Forelimb muscle (tissue), 1 donor: ENCODE measurements at places on chromosomes 5 and 9. TPM values are rescaled to one million over a fixed set of nuclear protein-coding genes. Genes with fewer than 3 reads are reported as not detected.

GRCh38 chr9:87707805-87708506 is 18.0 kb upstream of the CTSL start:
- DNase-seq, result no peak

DNA sequence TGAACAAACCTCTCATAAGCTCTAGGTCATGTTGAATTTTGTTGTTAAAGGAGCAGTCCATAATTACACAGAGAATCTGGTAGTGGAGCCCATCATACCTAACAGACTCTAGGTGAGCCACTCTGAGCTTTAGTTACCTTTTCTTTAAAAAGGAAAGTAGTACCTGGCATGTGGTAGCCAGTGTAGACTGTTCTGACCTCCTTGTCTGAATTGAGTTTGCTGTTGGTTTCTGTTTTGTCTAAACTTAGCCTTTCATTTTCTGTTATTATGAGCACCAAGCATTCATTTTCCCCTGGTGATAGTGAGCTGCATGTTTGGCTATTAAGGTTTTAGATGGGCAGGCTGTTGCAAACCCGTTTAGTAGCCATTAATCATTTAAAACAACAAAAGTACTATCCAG is 112.2 kb downstream of the MAST4 start:
- no peak for DNase-seq

GRCh38 chr9:123485216-123485615 is 129.2 kb downstream of the CRB2 start:
- no peak for DNase-seq

GRCh38 chr5:135025730-135026644 is 8.0 kb downstream of the PITX1 start:
- DNase-seq, result no peak

GRCh38 chr9:136172412-136173079 is 32.4 kb downstream of the LHX3 start:
- DNase-seq, result no peak

- no peak for DNase-seq
Measured at GRCh38 chr5:97182571-97183099, 412 bp downstream of the RIOK2 start.

- DNase-seq, result no peak
Measured at GRCh38 chr5:156386976-156387375, 60.0 kb downstream of the SGCD start.

DNA sequence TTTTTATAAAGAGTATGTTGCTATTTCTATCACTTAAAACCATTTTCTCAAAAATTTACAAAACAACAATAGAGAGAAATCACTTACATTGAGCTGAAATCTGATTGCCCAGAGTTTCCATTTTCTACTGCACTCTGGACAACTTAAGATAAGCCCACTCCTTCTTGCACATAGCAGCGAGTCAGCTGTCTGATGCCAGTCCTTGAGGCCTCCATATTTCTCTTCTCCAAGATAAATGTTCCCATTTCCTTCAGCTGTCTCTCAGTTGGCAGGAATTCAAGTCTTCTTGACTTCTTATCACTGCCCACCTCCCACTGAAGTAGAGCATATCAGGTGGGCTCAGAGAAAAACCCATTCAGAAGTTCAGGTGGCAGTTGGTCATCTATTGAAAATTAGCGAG is 78.5 kb upstream of the PIP5K1B start:
- DNase-seq, result no peak

DNA sequence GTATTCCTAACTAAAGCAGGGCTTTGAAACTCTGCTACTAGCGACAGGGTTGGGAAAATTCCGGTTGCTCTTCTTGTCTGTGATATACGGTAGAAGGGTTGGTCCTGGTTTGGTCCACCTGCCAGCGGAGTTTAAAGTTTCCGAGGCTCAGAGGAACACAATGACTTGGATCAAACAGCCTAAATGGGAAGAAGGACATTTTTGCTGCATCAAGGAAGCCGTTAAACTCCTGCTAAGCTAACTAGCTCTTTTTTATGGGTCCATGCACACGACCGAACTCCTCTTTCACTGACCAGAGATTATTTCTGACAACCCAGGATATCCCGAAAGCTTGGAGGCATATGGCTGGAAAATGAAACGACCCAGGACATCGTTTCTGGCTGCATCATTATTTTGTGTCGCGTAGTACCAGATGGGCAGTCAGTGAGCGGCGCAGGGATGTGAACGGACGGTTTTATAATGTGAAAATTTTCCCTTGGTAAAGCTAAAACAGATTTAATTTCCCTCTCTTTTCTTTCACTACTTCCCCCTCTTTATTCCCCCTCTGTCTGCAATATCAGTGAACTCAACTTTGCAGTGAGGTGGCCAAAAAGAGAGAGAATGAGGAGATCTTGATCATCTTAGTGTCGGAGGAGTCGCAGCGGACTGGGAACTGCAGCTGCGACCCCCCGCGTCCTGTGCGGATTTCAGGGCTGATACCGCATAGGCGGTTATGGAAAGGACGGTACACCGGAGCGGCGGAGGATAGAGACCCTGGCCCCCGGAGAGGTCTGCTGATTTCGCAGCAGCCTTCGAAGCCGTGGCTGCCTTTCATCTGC is at the start of gene LURAP1L:
TSS of gene LURAP1L (plus strand) at position 160 of the 818 bp plus-strand sequence. CDS start 696 bp downstream, outside the sequence.
- DNase-seq, result peak; percentile 75

GRCh38 chr9:124479371-124479770 is 27.8 kb downstream of the NR5A1 start:
- DNase-seq, result no peak

- no peak for DNase-seq
Measured at GRCh38 chr9:124394167-124394566, 21.1 kb downstream of the PSMB7 start.

DNA sequence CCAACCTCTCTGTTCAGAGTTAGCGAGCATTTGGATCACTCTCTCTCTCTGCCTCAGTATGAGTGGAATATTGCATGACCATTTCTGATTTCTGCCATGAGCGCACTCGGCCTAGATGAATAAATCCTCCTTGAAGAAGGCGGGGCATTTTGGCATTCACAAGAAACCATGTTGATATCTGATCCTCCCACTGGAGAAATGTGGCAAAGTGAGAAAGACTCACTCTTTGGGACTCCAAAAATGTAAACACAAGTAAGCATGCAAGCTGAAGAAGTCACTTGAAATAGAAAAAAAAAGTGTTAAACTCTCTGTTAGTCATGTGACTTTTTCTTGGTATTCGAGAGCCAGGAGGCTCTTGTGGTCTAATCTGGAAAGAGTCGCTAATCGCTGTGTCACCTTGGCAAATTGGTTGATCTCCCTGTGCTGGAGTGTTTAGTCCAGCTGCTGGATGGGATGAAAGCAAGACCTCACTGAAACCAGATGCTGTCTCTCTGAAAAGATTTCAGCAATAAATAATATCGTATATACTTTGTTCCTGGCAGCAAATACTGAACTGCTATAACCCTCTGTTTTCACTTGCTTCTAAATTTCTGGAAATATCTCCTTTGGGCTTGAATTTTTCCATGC is 95.5 kb downstream of the GHR start:
- DNase-seq, result peak; percentile 77

DNA sequence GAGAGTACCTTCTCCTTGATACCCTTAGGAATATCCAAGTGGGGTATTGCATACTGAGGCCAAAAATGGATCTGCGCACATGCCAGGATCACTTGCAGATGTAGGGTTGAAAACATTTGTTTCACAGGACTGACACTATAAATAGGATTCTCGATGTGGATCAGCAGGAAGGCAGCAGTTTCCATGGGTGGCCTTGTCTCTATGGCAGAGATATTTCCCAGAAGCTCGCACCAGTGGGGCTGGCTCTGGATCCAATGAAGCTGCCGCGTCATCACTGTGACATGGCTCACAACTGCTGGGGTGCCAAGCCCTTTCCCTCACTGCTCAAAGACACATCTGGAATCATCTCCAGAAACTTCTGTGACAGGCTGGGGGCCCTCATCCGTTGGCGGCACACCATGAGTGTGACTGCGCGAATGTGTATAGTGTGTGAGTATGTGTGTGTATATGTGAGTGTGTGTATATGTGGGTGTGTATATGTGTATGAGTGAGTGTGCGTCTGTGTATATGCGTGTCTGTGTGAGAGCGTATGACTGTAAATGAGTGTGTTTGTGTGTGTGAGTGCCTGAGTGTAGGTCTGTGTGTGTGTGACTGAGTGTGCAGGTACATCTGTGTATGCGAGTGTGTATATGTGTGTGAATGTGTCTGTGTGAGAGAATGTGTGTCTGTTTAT is 182.5 kb downstream of the GAS1 start:
- no peak for DNase-seq

GRCh38 chr9:130766021-130766926 is 68.8 kb upstream of the ABL1 start:
- DNase-seq, result no peak

DNA sequence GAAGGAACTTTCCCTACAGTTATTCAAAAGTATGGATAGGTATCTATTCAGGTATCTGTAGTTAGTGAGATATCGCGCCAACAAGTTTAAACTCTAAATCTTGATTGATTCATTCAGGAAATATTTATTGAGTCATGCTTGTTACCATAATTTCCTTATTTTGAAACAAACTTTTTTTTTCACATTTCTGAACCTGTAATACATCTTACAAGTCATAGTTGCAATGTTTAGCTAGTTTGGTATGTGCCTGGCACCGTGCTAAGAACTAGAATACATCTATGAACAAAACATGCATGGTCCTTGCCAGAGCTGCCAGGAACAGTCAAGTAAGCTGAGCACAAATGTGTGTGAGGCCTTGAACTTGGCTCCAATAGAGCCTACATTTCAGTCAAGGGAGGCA is 226.4 kb downstream of the PCSK5 start:
- no peak for DNase-seq

- DNase-seq, result no peak
Measured at GRCh38 chr9:69293156-69293555, 31.9 kb upstream of the ENTREP1 start.

GRCh38 chr9:81597419-81598122 is 91.8 kb downstream of the TLE1 start:
- DNase-seq, result no peak

- no peak for DNase-seq
Measured at GRCh38 chr9:250625-251024, 36.0 kb downstream of the DOCK8 start.

- no peak for DNase-seq
Measured at GRCh38 chr5:157598350-157598936, 22.9 kb upstream of the ADAM19 start.

- DNase-seq, result no peak
Measured at GRCh38 chr9:115997923-115998322, 155.7 kb upstream of the PAPPA start.

DNA sequence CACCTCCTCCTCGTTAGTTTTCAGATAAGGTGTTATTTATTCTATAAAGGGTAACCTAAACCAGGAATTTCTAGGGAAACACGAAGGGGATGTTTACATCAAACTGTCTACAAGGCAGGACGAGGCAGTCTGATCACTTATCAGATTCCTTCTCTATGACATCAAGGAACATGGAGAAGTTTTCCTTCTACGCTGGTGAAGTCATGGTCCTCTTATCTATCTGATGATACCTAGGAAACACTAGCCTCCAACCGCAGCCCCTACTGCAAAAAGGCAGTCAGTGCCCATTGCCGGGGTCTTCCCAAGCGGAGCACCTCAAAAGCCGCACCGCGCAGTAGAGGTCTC is 1.5 kb downstream of the MPDZ start:
- no peak for DNase-seq

- DNase-seq, result no peak
Measured at GRCh38 chr9:133207540-133208170, 1.4 kb downstream of the OBP2B start.

- no peak for DNase-seq
Measured at GRCh38 chr5:168612996-168613395, 33.8 kb upstream of the PANK3 start.

DNA sequence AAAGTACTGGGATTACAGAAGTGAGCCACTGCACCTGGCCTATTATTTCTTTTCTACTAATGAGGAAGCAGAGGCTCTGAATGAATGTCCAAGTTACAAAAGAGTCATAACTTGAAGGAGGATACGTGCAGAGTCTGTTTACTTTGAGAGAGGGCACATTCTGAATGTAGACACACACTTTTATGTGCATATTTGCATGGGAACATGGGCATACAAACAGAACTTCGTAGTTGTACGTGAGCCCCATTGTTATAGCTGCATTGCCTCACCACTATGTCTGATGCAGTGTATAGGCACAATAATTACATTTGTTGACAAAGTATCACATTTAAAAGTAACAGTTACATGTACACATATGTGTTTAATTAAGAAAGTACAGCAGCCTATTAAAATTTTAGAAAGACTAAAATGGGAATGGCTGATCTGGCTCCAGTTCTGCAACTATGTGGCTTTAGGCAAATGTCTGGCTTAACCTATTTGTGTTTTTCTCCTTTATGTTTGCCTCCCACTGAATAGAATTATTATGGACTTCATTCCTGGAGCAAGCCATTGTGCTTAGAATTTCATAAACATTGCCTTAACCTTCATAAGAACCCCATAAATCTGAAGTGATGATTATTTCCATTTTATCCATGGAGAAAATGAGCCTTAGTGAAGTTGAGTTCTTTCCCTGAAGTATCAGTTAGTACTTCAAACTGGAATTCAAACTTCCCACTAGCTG is 3.0 kb upstream of the DPYSL3 start:
- DNase-seq, result no peak

GRCh38 chr5:115977988-115978387 is 15.7 kb downstream of the LVRN start:
- DNase-seq, result peak; percentile 80

GRCh38 chr5:129853588-129853987 is 50.7 kb upstream of the CHSY3 start:
- no peak for DNase-seq

GRCh38 chr5:81006947-81007636 is 46.9 kb downstream of the RASGRF2 start:
- no peak for DNase-seq

DNA sequence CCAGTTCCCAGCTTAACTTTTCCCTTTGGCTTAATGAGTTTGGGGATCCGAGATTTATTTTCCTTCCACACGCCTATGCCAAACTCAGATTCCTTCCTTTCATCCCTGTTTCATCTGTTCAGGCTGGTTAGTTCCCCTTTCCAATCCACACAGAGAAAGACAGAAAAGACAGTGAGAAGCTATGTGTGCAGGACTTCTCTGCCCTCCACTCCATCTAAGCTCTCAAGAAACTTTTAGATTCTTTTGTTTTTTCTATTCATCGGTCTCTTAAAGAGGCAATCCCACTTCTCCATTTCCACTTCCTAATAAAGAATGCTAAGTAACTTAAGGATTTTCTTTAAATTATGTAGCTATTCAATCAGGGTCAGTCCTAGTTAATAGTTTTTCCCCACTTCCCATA is 11.2 kb downstream of the ITGA1 start:
- no peak for DNase-seq

Gene FOXD4L4
- not detected for polyA plus RNA-seq

Gene FABP6
- polyA plus RNA-seq, result 0.24 TPM

Gene SPINK4
- not detected for polyA plus RNA-seq

Gene SLC1A3
- 18.5 TPM for polyA plus RNA-seq

Gene RMRP
- polyA plus RNA-seq, result not detected

Gene TICAM2
- 5.4 TPM for polyA plus RNA-seq

Gene PCDHA9
- not detected for polyA plus RNA-seq

Gene TMEM167A
- 56.2 TPM for polyA plus RNA-seq

Gene JAKMIP2
- polyA plus RNA-seq, result 1.4 TPM

Gene PDGFRB
- polyA plus RNA-seq, result 115 TPM

Gene SLC4A9
- polyA plus RNA-seq, result 0.19 TPM

Gene EFNA5
- polyA plus RNA-seq, result 3.0 TPM

Gene IFNA21
- not detected for polyA plus RNA-seq

Gene PCDHGA11
- polyA plus RNA-seq, result 2.7 TPM

Gene C5orf52
- not detected for polyA plus RNA-seq

Gene ADRB2
- 1.0 TPM for polyA plus RNA-seq

Gene N4BP3
- polyA plus RNA-seq, result 24.9 TPM

Gene TRPM6
- 0.08 TPM for polyA plus RNA-seq

Gene ATP10B
- 0.35 TPM for polyA plus RNA-seq

Gene PRLR
- 0.38 TPM for polyA plus RNA-seq

Gene FCN1
- 3.1 TPM for polyA plus RNA-seq

Gene TTC23L
- polyA plus RNA-seq, result 0.34 TPM
